AG08396 (cell line): ENCODE measurements at places on chromosomes 4 and X.

- peak; percentile 20 for DNase-seq
Measured at GRCh38 chrX:67692246-67692645, 148.4 kb downstream of the AR start.

- DNase-seq: no peak
Measured at GRCh38 chrX:40570346-40571093, 10.2 kb upstream of the ATP6AP2 start.

DNA sequence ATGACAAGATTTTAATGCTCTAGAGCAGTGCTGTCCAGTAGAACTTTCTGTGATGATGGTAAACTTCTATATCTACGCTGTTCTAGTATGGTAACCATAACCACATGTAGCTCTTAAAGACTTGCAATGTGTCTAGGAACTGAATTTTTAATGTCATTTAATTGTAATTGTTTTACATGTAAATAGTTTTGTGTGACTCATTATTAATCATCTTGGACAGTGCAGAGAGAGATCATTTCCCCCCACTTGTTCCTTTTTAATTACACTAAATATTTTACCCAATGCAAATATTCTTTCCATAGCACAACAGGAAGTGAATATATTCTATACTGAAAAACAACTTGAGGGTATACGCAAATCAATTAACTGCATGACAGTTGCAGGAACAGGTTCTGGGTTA, 5.8 kb downstream of the ATG4A start:
- no peak for DNase-seq

- DNase-seq: no peak
Measured at GRCh38 chr4:95560774-95561173, 12.0 kb upstream of the UNC5C start.

GRCh38 chr4:160372390-160372789, 1269.5 kb downstream of the RAPGEF2 start:
- DNase-seq: no peak

- peak; percentile 23 for DNase-seq
Measured at GRCh38 chr4:80072228-80072743, 743 bp downstream of the ANTXR2 start.

DNA sequence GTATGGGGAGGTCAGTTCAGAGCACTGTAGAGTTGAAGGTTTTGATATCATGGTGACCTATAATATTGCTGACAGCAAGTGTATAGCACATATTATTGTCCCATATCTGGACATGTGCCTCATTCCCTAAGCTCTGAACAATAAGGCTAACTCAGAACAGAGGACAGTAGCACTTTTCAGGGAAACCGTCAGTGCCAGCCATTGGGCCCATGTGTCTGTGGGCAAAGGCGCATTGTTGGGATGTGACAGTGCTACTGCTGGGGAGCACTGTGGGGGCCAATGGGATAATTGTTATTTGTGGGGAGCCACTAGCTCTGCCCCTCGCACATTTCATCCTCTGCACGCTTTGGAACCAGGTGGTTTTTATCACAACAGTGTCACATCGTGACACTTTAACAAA, 136.2 kb downstream of the ELOVL6 start:
- no peak for DNase-seq

DNA sequence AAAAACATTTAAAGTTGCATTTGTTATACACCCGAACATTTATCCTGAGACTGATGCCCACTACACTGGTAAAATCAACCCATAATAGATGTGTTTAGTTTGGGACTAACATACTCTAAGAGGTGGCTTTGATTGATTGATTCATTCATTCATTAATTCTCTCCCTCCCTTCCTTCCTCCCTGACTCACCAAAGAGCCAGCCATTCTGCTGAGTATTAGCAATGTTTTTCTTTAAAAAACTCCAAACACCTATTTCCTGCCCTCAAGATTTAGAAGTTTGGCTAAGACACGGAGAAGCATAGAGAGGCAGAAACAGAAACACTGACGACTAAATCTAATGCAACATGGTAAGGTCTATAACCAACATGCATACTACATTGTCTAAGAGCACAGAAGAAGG, 88.9 kb downstream of the RASL11B start:
- DNase-seq: no peak
